Activated CD8-positive, alpha-beta T cell treated with anti-CD3 and anti-CD28 coated beads for 36 hours (primary cell): ENCODE measurements at places on chromosomes 5 and 9.

DNA sequence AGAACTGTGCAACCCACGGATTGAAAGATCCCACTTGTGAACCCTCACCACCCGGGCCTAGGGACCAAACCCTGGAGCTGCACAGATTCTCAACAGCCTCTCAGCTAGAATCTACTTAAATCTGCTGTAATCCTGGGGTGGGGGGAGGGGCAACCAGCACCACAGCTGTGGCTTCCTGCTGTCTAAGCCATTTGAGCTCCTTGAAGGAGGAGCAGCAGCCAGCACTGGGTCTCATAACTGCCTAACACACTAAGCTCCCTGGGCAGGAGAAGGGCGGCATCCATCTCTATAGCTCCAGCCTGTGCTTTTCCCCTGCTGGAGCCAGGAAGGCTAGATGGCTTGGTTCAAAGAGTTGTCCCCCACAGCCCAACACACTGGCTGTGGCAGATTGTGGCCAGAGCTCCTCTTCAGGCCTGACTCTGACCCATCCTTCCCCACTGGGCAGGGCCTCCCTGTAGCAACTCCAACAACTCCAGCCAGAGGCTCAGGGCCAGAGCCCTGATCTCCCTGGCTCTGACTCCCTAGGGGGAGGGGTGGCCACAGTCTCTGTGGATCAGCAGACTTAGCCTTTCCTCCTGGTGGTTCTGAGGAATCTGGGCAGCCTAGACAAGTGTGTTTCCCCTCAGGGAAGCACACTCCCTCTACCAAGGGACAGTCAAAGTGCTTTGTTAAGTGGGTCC, 72.0 kb upstream of the C9orf72 start:
- DNase-seq = no peak

DNA sequence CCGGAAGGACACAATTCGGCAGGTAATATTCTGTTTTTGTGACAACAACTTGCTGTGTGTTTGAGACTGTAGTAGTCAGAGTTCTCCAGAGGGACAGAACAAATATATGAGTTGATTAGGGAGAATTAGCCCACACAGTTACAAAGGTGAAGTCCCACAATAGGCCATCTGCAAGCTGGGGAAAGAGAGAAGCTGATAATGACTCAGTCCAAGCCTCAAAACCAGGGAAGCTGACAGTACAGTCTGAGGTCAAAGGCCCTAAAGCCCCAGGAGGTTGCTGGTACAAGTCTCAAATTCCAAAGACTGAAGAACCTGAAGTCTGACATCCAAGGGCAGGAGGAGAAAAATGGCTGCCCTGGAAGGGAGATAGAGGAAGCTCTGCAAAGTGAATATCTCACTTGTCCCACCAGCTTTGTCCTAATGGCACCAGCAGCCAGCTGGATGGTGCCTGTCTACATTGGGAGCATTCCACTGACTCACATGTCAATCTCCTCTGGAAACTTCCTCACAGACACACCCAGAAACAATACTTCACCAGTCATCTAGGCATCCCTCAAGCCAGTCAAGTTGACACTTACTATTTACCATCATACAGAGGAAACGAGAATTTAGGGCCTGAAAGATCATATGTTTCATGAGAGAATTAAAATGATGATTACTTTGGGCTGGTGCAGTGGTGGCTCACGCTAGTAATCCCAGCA, 36.3 kb upstream of the CTXN3 start:
- no peak for DNase-seq

GRCh38 chr9:4334410-4334813, 34.5 kb upstream of the GLIS3 start:
- no peak for DNase-seq

DNA sequence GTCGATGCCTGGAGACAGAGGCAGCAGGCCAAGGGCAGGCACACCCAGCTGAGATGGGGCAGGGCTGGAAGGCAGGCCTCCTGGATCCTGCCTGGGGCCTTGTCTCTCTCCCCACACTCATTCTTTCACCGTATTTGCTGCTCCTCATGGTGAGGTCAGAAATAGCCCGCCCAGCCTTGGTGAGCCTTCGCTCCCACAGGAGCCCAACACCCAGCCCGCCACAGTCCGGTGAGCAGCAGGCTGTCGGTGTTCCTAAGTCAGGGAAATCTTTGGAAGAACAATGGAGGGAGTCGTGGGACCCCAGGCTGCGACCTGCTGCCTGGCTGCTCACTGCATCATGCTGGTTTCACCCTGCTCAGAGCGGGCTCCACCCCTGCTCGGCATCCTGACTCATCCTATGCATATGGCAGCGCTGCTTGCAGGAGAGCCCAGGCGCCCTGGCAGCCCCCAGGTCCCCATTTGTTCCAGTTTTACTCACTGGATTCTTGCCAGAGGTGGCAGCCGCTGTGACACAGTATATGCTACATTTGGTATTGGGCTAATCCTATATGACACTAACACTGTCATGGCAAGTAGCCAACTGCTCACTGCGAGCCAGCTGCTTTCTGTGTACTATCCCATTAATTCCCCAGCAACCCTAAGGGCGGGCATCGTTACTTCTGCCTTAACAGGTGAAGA, 53.2 kb upstream of the NCS1 start:
- DNase-seq = no peak

DNA sequence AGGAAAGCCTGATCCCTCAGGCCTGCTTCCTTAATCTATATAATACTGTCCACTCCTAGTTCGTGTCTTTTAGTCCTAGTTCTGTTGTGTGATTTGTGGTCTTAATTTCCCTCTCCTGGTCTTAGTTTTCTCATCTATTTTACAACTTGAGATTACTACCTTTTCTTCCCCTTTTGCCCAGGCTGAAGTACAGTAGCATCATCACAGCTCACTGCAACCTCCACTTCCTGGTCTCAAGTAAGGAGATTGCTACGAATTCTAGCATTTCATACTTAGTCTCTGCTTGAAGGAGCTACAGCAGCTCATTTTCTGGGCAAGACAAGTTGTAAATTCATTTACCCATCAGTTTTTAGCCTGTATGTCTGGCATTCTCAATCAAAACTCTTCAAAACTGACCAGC, 5.5 kb downstream of the TRIM32 start:
- no peak for DNase-seq

- DNase-seq = no peak
Observed at GRCh38 chr9:70228611-70229010, 30.2 kb upstream of the SMC5 start.

- no peak for DNase-seq
Observed at GRCh38 chr5:54090495-54091120, 219.8 kb downstream of the ARL15 start.

- DNase-seq = no peak
Observed at GRCh38 chr5:176947847-176948246, 48.7 kb upstream of the HK3 start.

GRCh38 chr9:127974769-127975261, 6.0 kb downstream of the EEIG1 start:
- DNase-seq = no peak

- DNase-seq = peak; percentile 70
Observed at GRCh38 chr5:81631124-81631523, 119.8 kb downstream of the SSBP2 start.

GRCh38 chr9:134676361-134676760, 34.8 kb downstream of the COL5A1 start:
- no peak for DNase-seq

DNA sequence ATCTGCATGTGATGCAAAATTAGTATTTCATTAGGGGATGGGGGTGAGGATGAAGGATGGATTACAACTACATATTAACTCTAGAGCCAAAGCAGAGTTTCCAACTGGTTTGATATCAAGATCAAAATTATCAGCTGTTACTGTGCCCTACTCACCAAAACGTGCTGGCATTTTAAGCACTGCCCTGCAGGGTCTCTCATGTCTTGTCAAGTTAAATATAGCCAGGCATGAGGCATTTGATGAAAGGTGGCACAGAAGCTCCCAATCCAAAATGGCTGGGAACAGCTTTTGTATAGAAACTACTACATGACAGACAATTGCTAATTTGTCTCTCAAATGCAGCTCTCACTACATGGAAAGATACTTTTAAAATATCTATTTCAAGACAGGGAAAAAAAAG, 27.1 kb upstream of the CAAP1 start:
- no peak for DNase-seq

GRCh38 chr9:5886114-5886939, 4.4 kb upstream of the MLANA start:
- peak; percentile 93 for DNase-seq

- no peak for DNase-seq
Observed at GRCh38 chr5:67426961-67427849, 230.6 kb upstream of the CD180 start.

GRCh38 chr5:118353970-118354369, 634.4 kb downstream of the DTWD2 start:
- DNase-seq = no peak

- no peak for DNase-seq
Observed at GRCh38 chr5:141783947-141784296, 94.3 kb downstream of the PCDH1 start.

DNA sequence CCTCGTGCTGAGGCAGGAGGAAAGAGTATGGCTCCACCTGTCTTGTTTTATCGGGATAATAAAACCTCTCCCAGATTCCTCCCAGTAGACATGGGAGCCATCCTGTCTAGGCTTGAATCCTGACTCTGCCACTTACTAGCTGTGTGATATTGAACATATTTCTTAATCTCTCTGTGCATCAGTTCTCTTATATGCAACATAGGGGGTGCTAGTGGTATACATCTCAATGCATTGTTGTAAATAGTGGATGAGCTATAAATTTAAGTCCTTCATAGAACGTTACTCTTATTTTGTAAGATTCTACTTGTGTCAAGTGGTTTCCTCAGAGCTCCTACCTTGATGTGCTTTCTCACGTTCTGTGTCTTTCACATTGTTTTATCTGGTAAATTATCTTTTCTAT, 417.7 kb upstream of the POU5F2 start:
- DNase-seq = no peak

DNA sequence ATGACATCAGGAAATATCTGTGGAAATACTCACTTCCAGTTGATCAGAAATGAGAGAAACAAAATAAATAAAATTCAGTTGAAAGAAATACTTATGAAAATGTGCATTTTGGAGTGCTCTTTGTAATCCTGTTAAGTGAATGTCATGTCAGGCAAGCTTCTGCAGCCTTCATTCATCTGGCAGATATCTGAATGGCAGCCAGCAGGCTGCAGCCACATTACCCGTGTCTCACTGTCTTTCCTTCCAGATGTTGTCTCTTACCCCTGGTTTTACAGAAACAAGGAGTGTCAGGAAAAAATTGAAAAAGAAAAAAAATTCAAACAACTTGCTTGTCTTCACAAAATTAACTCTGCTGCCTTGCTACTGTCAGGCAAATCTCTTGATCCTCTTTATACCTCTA, 445.0 kb upstream of the RIOK2 start:
- no peak for DNase-seq

- DNase-seq = no peak
Observed at GRCh38 chr9:72948575-72949243, 4.1 kb downstream of the ALDH1A1 start.

- no peak for DNase-seq
Observed at GRCh38 chr5:6995115-6995514, 281.9 kb downstream of the TENT4A start.

DNA sequence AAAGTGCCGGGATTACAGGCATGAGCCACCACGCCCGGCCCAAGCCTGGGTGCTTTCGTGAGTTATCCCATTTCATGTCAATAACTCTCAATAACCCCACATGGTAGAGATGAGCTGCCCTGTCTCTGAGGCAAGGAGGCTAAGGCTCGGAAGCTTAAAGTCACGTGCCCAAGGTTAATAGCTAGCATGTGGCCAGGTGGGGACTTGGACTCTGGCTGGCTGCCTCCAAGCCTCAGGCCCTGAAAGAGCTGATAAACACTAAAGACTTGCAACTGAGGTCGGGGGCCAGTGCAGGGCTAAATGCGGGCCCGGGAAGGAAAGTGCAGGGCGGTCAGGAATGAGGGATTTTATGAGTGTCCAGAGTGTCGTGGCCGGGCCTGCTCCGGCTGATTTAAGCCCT, 30.9 kb upstream of the BARHL1 start:
- no peak for DNase-seq

- no peak for DNase-seq
Observed at GRCh38 chr5:102539996-102540728, 41.4 kb upstream of the SLCO6A1 start.

- no peak for DNase-seq
Observed at GRCh38 chr9:31112491-31112890, 1272.0 kb upstream of the ACO1 start.

- no peak for DNase-seq
Observed at GRCh38 chr5:27523629-27524028, 485.2 kb upstream of the CDH9 start.

- DNase-seq = no peak
Observed at GRCh38 chr9:72658703-72659102, 137.3 kb downstream of the TMC1 start.

DNA sequence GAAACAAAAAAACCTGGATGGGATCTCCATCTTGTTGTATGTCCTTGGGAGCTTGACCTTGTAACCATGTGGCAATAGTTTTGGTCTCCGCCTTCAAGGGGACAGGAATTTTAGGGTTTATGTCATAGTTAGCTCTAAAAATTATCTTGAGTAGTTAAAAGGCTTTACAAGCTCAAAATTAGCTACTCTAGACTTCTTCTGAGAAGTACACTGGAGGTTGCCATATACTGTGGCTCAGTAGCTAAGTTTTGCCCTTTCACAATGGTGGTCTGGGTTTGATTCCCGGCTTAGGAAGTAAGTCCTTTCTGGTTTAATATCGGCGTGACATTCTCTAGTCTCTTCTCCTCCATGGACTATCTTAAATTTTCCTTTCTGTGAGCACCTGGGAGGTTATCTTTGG, 48.9 kb upstream of the DMAC1 start:
- no peak for DNase-seq

DNA sequence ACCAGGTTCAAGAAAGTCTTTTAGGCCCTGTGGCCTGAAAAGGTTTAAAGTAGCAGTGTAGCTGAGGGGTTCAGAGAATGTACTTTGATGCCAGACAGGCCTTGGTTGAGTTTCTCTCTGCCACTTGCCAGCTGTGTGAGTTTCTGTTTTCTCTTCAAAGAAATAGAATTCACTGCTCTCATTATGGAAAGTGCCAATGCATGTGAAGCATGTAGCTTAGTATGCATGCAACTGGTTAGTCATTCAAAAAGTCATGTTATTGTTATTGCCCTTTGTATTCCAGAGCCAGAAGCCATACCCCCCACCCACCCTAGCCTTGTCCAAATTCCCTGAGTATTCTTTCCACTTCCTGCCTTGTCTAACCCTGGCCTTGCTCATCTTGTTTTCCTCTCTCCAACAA, 101.7 kb downstream of the ADRB2 start:
- DNase-seq = no peak

- DNase-seq = no peak
Observed at GRCh38 chr5:107517185-107518033, 153.3 kb downstream of the EFNA5 start.

DNA sequence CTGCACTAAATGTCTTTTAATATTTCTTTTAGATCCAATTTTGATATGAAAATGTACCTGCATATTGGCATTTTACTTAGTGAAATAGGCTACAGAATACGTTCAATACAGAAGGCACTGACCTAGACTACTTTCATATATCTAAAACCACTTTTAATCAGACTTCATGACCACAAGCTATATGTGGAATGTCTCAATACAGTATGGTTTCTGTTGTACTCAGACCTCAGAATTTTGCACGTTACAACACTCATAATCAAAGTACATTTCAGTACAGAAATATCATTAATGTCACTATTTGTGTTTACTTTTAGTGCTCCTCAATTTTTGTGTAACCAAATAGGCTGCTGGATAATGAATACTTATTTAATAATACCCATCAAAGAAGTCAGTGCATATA, 74.8 kb downstream of the MEF2C start:
- DNase-seq = no peak

- DNase-seq = no peak
Observed at GRCh38 chr5:111935835-111936234, 178.8 kb upstream of the NREP start.

GRCh38 chr5:133916479-133916878, 51.9 kb downstream of the C5orf15 start:
- DNase-seq = no peak

GRCh38 chr5:113205323-113205722, 228.7 kb downstream of the DCP2 start:
- DNase-seq = no peak
